ENCODE measurements at places on chromosomes 16 and 17.

DNA sequence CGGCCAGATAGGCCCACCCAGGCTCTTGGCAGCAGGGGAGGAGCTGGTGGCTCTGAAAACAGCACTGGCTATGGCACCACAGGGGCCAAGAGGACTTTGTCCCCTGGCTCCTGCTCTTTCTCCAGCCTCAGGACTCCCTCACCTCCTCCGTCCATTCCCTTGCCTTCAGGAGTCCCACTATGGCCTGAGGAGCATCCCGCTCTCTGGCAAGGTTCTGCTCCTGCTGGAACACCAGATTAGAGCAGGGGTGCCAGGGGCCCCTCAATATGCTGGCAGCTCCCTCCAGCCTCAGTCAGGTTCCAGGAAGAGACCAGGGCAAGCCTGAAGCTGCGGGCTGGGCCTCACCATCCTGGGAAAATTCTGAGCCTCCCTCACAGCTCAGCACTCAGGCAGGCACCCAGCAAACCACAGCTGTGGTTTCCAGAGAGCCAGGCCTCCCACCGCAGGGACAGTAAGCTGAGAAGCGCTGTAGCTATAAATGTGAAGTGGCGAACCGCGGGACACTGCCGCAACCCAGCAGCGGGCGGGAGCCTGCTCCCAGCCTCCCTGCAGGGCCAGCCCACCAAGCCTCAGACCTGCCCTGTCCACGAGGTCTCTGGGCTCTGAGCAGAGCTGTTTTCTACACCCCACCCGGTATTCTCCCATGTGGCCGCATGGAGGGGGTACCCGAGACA is 25.7 kb downstream of the C17orf100 start:
- no peak overlapping the region for H3K27ac ChIP-seq
- no peak for DNase-seq
- no peak overlapping the region for H3K4me3 ChIP-seq
- peaks cover 6% of the 10 kb centered on the region for H3K4me1 ChIP-seq

DNA sequence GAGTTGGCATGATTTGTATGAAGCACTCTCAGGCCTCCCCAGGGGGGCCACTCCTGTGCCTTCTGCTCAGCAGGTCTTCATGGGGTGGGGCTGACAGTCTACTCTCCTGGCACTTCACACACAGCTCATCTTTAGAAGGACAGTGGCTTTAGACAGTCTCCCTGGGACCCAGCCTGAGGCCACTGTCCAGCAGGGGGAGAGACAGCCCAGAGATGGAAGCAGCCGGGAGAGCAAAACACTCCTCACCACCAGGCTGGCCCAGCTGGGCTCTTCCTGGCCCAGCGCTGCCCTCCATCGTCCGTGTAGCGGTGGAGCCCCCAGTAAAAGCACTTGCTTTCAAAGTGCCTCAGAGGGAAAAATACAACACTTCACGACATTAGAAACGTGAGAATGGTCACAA is 62.0 kb upstream of the CRHR1 start:
- H3K27me3 ChIP-seq: peaks cover 59% of the 10 kb centered on the region
- peak; percentile 20 for DNase-seq
- no peak overlapping the region for H3K27ac ChIP-seq
- no peak overlapping the region for H3K4me3 ChIP-seq
- peaks cover 14% of the 10 kb centered on the region for H3K4me1 ChIP-seq

DNA sequence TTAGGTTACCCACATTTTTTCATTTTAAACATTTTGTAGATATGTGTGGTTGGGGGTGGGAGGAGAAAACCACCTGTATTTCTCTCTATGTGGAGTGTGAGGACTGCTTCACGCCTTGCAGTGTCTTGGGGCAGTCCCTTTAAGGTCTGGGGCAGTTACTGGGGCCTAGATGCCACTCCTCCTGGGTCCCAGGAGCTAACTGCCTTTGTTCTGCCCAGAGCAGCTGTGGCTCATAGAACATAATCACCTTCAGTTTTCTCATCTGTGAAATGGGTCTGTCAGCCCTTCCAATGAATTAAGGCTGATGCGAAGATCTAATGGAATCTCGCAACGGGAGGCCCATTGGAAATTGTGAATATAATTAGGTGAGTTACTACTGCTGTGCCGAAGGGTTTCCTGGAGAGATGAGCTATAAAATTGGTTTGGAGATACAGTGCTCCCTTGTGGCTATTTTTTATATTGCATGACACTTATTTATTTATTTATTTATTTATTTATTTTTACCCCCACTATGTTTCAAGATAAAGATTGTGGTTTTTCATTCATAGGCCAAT is 22.9 kb downstream of the DHRS7C start:
- peak; percentile 57 for DNase-seq
- H3K4me1 ChIP-seq: peaks cover 4% of the 10 kb centered on the region
- no peak overlapping the region for H3K4me3 ChIP-seq

DNA sequence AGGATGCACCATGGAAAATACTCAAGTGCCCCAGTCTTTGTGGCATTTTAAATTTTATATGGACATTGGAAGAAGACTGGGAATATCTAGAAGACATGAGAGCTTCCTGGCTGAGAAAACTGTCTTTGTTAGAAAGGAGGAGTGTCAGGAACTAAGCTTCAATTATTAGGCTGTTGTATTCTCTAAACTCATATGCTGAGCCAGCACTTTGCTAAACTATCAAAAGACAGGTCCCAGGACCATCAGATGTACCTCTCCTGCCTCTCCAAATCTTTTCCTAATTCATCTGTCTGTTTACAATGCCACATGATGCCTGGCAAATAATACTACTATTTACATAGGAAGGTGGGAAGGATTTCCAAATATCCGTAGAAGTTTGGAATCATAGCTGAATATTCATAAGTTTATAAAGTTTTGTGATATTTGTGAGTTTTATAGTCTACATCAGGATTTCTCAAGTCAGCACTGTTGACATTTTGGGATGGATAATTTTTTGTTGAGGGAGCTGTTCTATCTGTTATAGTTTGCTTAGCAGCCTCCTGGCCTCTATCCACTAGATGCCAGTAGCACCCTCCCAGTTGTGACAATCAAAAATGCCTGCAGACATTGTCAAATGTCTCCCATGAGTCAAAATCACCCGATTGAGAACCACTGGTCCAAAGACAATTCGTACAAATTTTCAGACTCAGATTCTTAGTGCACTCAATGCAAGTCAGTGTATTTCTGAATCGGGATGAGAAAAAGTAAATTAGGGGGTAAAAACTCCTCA is 61.2 kb upstream of the NETO2 start:
- no peaks in the 10 kb centered on the region for H3K4me1 ChIP-seq
- H3K36me3 ChIP-seq: no peaks in the 10 kb centered on the region
- no peak overlapping the region for H3K27ac ChIP-seq
- DNase-seq: no peak
- no peaks in the 10 kb centered on the region for H3K27me3 ChIP-seq
- no peak overlapping the region for H3K4me3 ChIP-seq

- H3K27ac ChIP-seq: no peak overlapping the region
- DNase-seq: no peak
- H3K4me1 ChIP-seq: peaks cover 31% of the 10 kb centered on the region
- H3K27me3 ChIP-seq: no peaks in the 10 kb centered on the region
- H3K36me3 ChIP-seq: peaks cover 17% of the 10 kb centered on the region
Observed at GRCh38 chr17:17727111-17727659, 45.9 kb downstream of the RAI1 start.

DNA sequence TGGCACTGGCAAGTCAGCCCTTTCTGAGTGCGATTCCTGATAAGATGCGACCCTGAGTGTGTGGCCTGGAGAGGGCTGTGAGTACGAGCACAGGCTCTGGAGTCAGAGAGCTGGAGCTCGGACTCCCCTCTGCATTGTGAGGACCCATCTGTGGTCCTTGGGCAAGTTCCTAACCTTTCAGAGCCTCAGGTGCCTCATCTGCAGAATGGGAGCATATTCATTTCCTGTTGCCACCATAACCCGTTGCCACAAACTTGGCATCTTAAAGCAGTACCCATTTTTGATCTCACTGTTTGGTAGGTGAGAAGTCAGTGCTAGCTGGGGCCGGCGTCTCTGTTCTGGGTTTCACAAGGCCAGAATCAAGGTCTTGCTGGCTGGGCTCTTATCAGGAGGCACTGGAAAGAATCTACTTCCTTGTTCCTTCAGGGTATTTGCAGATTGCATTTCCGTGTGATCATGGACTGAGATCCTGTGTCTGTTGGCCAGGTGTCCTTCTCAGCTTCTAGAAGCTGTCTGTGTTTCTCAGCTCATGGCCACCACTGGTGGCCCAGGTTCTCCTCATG is 20.2 kb downstream of the KNOP1 start:
- peaks cover 69% of the 10 kb centered on the region for H3K36me3 ChIP-seq
- peak overlapping the region; percentile 61 for H3K27ac ChIP-seq
- no peaks in the 10 kb centered on the region for H3K27me3 ChIP-seq
- DNase-seq: no peak
- peaks cover 24% of the 10 kb centered on the region for H3K4me1 ChIP-seq

GRCh38 chr16:84292011-84292410 is 2.7 kb upstream of the WFDC1 start:
- no peak overlapping the region for H3K4me3 ChIP-seq
- peaks cover 70% of the 10 kb centered on the region for H3K27me3 ChIP-seq
- peaks cover 12% of the 10 kb centered on the region for H3K4me1 ChIP-seq
- H3K27ac ChIP-seq: no peak overlapping the region
- DNase-seq: peak; percentile 57
- no peaks in the 10 kb centered on the region for H3K36me3 ChIP-seq

GRCh38 chr16:81569361-81570034 is 124.9 kb downstream of the CMIP start:
- peaks cover 26% of the 10 kb centered on the region for H3K4me1 ChIP-seq
- no peak overlapping the region for H3K4me3 ChIP-seq
- no peaks in the 10 kb centered on the region for H3K27me3 ChIP-seq

DNA sequence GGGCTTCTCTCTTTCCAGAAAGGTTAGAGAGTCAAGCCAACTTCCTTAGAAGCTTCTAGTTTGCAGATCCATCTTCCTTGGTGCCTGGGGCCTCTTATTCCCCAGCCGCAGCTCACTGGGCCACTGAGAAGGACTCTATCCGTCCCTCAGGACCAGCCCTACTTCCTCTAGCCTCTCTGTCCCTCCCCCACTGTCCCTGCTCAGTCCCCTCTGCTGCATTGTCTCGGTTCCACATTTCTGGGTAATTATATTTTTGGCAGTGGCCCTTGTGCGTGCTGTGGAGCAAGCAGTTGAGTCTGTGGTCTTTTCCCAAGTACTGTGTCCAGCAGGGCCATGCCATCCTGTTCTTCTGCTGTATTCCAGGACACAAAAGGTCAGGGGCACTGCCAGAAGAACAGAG is 17.8 kb downstream of the IRX3 start:
- no peaks in the 10 kb centered on the region for H3K27me3 ChIP-seq
- no peak for DNase-seq
- H3K4me1 ChIP-seq: peaks cover 12% of the 10 kb centered on the region
- no peak overlapping the region for H3K27ac ChIP-seq
- no peaks in the 10 kb centered on the region for H3K36me3 ChIP-seq

DNA sequence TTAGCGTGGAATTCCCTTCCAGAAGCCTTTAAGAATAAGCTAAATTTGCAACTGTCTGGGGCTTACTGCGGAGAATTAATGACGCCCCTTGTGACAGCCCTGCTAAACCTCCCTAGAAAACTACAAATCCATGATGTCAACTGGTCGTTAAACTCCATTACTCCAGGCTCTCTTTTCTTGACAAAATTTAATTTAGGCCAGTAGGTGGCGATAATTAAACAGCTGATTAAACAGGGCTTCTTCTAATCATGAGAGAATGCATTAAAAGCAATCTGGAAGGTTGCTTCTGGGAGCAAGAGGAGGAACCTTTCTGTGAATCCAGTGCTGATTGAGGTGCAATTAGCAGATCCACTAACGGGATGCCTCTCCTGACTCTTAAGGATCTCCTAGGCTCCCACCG is 8.1 kb upstream of the NLRP1 start:
- no peaks in the 10 kb centered on the region for H3K36me3 ChIP-seq
- H3K4me1 ChIP-seq: peaks cover 2% of the 10 kb centered on the region
- no peak overlapping the region for H3K27ac ChIP-seq
- H3K4me3 ChIP-seq: no peak overlapping the region
- DNase-seq: peak; percentile 59
- peaks cover 52% of the 10 kb centered on the region for H3K27me3 ChIP-seq

- no peak overlapping the region for H3K4me3 ChIP-seq
- H3K36me3 ChIP-seq: peaks cover 41% of the 10 kb centered on the region
- H3K27me3 ChIP-seq: no peaks in the 10 kb centered on the region
- no peak overlapping the region for H3K27ac ChIP-seq
- DNase-seq: no peak
Observed at GRCh38 chr16:30946671-30947540, 2.0 kb upstream of the ORAI3 start.

GRCh38 chr17:76363107-76363842 is 9.6 kb upstream of the PRPSAP1 start:
- H3K4me3 ChIP-seq: no peak overlapping the region
- H3K27me3 ChIP-seq: no peaks in the 10 kb centered on the region
- DNase-seq: no peak
- no peaks in the 10 kb centered on the region for H3K36me3 ChIP-seq
- H3K4me1 ChIP-seq: peaks cover 5% of the 10 kb centered on the region

DNA sequence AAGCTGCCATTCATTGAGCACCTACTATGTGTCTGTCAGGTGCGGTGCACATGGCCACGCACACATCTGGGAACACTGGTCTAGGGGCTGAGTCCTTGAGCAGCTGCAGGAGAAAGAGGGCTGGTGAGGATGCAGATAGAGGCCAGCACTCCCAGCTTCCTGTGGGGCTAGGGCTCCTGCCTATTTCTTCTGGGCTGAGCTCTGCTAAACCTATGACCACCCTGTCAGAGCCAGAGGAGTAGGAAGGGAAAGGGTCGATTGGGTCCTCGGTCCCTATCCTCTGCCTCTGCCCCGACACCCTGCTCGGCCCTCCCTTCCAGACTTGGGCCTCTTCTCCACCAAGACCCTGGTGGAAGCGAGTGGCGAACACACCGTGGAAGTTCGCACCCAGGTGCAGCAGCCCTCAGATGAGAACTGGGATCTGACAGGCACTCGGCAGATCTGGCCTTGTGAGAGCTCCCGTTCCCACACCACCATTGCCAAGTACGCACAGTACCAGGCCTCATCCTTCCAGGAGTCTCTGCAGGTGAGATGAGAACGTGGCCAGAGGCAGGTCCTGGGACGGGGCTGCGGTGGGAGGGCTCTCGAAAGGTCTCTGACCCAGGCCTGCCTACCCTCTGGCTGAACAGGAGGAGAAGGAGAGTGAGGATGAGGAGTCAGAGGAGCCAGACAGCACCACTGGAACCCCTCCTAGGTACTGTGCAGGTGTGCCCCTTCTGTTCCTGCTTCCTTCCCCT is 4.0 kb upstream of the TMEM88 start:
- H3K4me1 ChIP-seq: peaks cover 4% of the 10 kb centered on the region
- H3K4me3 ChIP-seq: no peak overlapping the region
- no peak for DNase-seq
- no peaks in the 10 kb centered on the region for H3K27me3 ChIP-seq
- no peak overlapping the region for H3K27ac ChIP-seq

DNA sequence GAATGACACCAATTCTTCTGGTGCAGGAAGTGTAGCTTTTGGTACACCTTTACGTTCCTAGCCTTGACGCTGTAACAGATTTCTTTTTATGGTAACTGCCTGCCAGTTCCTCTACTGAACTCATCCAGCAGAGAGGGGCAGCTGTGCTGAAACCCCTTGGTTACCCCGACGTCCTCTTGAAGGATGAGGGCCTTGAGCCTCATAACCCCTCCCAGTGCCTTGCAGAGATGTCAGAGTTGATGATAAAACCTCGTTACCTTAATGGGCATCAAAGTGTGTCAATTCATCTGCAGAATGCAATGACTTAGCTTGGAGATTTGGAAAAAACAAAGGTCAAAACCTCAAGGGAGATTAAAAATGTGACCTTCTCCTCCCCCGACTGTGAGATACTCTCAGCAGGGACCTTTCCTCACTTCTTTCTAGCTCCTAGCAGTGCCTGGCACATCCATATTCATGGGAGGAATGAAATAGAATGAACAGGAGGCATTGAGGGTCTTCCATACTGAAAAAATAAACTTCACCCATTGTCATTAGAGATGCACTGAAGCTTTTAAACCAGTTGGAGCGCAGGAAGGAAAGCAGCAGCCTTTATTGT is 69.2 kb downstream of the SDR42E1 start:
- H3K4me3 ChIP-seq: no peak overlapping the region
- H3K27ac ChIP-seq: no peak overlapping the region
- no peaks in the 10 kb centered on the region for H3K36me3 ChIP-seq
- no peak for DNase-seq
- H3K27me3 ChIP-seq: no peaks in the 10 kb centered on the region
- H3K4me1 ChIP-seq: peaks cover 7% of the 10 kb centered on the region
